Activated gamma-delta T cell (primary cell): ENCODE measurements at places on chromosomes 16 and 17.

DNA sequence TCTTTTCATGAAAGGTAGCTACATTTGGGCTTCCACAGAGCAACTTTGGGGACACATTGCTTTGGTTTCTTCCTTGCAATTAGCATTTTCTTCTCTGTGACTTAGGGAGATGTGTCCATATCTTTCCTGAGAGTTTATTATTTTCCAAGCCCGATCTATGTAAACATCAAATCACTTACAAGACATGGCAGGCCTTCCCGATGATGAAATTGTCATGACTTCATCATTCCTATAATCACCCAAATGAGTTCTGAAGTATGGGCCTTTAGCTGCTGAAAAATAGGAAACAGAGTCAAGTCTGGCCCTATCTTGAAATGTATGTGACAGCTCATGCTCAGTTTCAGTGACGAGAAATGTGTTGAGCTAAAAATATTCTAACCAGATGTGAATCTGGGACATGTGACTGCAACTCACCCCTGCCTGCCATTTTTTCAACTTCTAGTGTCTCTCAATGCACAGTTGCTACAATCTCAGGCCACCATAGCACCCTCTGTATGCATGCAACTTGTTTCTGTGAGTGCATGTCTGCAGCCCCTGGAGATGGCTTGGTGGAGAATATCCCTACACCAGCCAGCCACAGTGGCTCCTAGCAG, 199.6 kb upstream of the MAF start:
- DNase-seq, result no peak

- no peak for DNase-seq
Observed at GRCh38 chr16:54806378-54806777, 124.3 kb upstream of the IRX5 start.

DNA sequence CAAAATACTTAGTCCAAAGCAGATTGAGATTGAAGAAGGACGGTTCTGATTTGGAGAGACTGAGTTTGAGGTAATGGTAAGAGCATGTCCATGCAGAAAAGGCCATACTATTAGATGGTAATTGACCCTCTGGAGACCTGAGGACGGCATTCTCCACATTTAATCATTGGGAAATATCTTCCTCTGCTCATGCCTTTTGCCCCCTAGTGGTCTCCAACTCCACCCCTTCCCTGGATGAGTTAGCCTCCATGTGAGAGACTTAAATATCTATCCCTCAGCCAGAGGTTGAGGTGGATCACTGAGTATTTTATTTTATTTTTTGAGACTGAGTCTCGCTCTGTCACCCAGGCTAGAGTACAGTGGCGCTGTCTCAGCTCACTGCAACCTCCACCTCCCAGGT, 10.4 kb upstream of the OR3A1 start:
- no peak for DNase-seq

DNA sequence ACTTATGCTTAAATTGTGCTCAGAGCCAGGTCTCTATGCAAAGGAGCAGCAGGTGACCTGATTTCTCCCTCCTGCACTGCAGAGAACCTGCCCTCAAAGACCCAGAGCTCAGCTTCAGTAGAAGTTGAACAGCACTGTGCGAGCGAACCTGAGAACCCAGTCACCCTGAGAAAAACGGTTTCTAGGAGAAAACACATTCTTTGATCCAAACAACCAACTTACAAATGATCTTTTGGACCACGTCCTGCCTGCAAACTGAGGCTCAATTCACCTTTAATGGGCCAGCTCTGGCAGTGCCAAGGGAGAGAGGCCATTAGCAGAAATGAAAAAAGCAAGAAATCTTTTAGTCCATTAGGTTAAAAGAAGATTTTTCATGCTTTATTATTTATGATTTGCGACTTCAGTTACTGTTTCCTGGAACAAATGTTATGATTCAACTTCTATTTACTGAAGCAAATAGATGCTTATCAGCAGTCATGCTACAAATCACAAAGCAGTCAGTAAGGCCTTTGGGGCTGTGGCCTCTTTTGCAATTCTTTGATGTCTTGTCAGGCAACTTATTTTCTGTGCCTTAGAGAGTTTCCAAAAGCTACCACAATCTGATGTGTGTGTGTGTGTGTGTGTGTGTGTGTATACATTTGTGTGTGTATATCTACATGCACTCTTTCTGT, 65.7 kb upstream of the LRRC37A3 start:
- no peak for DNase-seq

- DNase-seq, result no peak
Observed at GRCh38 chr16:907361-907760, 63.4 kb downstream of the LMF1 start.

DNA sequence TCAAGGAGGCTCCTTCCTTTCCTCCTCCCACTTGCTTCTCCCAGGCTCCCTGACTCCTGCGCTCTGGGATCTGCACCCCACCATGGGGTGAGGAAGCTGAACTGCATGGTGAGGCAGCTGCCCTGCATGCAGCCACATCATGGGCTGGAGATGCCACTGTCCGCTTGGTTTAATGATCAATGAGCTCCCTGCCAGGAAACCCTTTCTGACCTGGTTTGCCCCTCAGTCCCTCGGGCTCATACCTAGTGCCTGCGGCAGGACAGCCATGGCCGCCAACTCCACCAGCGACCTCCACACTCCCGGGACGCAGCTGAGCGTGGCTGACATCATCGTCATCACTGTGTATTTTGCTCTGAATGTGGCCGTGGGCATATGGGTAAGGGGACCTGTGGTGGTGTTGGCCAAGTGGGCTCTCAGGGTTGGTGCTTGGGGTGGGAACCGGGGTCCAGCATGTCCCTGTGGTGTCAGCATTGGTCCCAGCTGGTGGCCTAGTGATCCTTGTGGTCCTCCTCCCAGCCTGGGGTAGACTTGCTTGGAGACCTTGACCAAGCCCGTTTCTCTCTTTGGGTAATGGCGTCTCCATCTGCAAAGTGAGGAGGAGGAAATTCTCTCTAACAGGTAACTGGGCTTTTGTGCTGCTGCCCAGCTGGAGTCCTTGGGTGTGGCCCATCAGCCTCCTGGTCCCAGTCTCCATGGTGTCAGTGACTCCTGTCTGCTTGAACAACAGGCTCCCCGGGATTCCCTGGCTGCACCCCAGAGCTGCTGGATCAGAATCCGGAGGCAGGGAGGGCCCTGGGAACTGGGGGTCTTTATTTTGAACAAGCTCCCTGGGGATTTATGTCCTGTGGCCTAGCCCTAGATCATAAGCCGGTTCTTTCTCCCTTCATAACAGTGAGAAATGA, at the start of gene SLC5A10:
Gene SLC5A10 (plus strand): TSS at position 225 of the 902 bp plus-strand sequence. CDS start 41 bp downstream, at position 266.
- DNase-seq, result no peak

DNA sequence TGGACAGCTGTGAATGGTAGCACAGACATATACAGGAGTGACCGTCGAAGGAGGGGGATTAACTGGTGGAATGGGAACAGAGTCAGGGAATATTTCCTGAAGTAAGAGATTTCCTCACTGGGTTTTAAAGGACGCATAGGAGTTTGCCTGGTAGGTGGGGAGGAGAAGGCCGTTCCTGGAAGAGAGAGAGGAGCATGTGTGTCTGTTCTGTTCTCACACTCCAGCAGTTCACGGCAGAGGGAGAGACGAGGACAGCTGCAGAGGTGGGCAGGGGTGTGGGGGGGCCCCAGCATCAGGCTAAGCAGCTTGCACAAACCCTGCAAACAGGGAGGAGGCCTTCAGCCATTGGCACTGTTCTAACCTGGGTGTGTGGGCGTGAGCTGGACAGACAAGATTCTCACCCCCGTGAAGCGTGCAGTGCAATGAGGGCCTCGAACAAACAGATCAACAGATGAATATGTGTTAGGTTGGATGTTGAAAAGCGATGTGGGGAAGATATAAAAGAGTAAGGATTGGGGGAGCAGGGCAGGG, 85.3 kb upstream of the GSE1 start:
- no peak for DNase-seq

- no peak for DNase-seq
Observed at GRCh38 chr16:67764158-67764667, 42.1 kb downstream of the RANBP10 start.

- DNase-seq, result no peak
Observed at GRCh38 chr17:59572301-59572924, 7.0 kb downstream of the DHX40 start.

DNA sequence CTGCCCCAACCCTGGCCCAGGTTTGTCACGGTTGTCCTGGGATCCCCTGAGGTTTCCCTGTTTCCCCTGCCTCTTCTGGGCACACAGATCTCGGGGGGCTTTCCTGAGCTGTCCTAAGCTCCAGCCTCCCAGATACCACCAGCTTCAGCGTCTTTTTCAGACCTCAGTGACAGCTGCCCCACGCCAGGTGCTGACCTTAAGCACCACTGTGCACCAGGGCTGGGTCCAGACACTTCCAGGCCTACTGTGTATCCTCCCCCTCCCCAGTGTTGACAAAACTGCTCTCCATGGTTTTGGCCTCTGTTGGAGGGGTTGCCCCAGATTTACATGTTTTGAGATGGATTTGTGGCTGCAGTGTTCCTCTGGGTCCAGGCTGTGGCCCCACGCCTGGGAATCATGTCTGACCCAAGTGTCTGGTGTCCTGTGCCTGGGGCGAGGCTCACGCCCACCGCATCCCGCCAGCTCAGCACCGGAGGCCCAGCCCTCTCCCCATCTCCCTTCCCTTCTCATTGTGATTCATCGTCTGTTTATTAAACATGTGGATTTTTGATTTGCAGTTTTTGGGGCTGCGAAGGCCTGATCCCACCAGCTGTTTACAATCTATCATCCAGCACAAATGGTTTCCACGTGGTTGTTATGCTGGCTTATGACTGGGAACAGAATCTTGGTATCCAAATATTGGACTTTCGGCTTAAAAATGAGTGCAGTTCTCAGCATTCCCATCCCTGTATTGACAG, 82.1 kb downstream of the METRNL start:
- no peak for DNase-seq

DNA sequence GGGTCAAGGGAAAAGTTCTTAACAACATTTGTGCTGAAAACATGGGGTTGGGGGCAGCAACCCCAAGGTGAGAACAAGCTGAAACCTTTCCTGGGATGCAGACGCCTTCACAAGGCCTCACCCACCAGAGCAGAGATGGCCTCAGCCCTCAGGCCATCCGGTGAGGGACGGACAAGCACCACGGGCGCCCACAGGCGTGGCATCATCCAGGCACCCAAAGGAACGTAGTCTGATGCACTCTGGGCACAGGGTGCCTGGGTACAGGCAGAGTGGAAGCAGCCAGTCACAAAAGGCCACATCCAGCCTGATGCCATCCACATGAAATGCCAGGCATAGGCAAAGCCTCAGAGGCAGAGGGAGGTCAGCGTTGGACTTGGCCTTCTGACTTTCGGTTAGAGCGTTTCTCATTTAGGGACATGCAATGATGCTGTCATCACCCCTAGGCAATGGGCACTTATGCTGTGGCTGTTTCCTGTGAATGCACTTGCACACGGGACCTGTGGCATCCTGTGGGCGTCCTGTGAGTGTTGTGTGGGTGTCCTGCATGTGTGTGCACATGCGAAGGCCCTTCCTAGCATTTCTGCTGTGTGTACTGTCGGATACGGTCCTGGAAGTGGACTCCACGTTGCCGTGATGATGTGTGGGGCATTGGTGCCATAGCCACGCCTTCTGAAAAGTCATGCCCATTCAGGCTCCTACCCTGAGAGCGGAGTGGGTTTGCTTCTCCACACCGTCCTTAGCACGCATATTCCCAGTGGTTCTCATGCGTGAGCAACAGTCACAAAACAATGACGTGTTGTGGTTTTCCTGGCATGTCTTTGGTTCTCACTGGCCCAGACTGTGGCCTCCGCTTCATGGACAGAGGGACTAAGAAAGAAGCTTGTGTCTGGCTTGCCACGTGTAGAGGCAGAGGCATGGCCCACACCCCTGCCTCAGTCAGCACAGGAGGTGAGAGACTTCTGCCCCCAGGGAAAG, 52.7 kb upstream of the ZNF469 start:
- no peak for DNase-seq

- DNase-seq, result no peak
Observed at GRCh38 chr17:57536789-57537523, 208.1 kb downstream of the CCDC182 start.

GRCh38 chr16:16778332-16778731, 399.4 kb downstream of the NPIPA7 start:
- DNase-seq, result no peak

DNA sequence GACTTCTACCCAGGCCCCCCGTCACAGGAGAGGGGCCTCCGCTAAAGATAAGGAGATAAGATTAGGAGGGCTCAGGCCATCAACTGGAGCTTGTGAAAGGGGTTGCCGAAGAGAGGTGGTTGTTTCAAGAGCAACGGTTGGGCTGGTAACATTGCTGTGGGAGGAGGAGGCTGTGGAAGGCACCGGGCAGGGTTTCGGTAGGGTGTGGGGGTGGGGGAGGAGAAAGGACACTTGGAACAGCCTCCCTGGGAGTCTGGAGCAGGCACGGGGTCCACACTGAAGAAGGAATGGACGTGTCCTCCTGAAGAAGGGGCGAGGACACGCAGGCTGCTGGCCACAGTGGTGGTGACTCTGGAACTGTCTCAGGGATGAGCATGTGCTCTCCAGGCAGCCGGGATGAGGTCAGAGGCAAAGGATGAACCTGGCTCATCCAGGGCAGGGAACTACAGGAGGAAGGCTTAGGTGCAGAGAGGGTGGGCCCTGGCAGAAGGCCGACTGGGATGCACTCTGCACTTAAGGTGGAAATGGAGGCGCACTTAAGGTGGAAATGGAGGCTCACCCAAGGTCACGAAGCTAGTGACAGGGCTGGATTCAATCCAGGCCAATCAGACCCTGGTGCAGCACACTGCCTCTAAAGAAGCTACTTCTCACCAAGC, 1.2 kb upstream of the EPX start:
- no peak for DNase-seq

- DNase-seq, result no peak
Observed at GRCh38 chr16:81569361-81570034, 124.9 kb downstream of the CMIP start.

GRCh38 chr17:48143629-48144028, 36.1 kb downstream of the SNX11 start:
- DNase-seq, result no peak

DNA sequence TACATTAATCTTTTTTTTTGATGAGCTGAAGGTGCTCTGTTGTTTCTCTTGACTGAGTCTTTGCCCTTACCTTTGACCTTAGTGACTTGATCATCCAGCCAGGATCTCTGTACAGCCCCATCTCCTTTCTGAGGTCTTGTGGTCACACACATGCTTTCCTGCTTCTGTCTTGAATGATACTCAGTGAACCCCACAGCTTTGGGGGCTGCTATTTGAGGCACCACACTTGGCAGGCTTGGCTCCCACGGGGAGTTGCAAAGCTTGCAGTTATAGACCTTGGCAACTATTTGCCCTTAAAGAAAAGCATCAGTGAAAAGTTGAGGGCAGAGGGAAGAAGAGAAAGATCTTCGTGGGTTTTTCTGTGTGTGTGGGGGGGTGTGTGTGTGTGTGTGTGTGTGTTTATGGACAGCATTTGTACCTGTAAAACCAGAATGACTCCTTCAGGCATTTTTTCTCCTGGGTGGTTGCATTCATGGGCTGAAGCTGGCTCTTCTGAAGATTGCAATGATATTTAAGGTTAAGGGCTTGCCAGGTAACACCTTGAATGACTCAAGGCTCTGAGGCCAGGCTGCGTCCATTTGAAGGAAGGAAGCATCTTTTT, 101.6 kb downstream of the MSI2 start:
- no peak for DNase-seq
